NCI-H2107 (cell line): ENCODE measurements at places on chromosomes 3 and 15.

GRCh38 chr15:62120776-62121175 is 44.3 kb downstream of the C2CD4B start:
- DNase-seq = no peak

- DNase-seq = no peak
Observed at GRCh38 chr15:72859757-72860145, 76.2 kb upstream of the ADPGK start.

DNA sequence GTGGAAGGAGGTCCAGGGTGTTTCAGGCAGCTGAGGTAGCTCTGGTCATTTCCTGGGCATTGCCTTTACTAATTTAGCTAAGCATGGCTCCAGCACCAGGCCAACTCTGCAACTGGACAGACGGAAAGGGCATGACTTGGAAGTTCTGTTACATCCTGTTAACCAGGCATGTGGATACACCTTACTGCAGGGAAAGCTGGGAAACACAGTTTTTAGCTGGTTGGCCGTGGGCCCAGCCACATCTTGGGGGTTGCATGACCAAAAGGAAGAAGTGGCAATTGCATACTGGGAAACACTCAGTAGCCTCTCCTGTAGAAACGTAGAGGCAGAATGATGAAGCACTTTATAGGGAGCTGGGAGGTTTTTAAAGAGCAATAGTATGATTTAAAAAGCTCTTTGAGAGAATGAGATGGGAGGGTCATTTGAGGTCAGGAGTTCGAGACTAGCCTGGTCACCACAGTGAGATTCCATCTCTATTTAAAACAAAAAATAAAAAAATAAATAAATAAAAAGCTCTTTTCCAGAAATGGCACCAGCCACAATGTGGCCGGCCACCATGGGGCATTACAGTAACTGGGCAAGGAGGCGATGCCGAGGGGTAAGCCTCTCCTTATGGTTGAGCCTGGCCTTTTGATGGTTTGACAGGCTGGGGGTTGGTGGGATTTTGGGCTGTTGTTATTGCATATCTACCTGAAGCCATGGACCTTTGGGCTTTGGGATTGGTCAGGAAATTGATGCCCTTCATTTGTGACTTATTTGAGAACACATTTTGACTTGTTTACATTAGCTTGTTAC is 28.6 kb downstream of the TRAK1 start:
- no peak for DNase-seq

- DNase-seq = no peak
Observed at GRCh38 chr15:28015855-28016254, 83.3 kb downstream of the OCA2 start.

DNA sequence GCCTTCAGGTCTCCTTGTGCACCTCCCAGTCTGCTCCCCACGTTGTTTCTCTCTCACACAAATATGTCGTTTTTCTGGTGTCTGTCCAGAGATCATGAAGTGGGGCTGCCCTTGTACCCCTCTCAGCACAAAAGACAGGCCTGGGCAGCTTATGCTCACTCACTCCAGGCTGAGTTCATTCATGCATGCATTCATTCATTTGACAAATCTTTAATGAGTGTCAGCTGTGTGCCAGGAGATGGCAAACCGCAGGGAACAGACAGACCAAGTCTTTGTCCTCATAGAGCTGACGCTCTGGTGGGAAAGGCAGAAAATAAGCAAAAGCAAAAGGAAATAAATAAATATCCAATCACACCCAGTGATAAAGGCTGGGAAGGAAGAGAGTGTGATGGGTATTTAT is 7.6 kb upstream of the TRH start:
- no peak for DNase-seq

DNA sequence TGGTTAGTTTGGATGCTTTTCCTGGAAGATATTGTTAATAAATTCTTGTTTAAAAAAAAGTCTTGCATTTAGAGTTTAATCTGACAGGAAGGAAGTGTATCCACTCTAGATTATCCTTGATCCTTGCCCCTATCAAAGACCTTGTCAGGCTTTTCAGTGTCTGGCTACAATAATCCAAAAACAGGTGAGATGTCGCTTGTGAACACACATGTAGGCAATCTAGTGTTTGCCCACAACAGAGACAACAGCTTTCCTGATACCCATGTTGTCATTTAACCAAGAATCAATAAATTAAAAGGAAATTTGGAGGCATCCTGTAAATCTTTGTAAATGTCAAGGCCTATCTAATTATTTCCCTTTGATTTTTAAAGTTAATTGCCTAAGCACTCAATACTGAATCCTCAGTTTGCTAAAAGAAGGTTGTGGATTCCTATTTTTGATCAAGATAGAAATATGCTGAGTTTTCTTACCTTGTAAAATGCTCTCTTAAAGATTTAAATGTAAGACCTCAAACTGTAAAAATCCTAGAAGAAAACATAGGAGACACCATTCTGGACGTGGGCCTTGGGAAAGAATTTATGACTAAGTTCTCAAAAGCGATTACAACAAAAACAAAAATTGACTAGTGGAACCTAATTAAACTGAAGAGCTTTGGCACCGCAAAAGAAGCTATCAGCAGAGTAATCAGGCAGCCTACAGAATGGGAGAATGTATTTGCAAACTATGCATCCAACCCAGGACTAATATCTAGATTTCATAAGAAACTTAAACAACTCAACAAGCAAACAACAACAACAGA is 207.7 kb downstream of the NAALADL2 start:
- no peak for DNase-seq

GRCh38 chr15:75694241-75695182 is 18.1 kb downstream of the CSPG4 start:
- no peak for DNase-seq

DNA sequence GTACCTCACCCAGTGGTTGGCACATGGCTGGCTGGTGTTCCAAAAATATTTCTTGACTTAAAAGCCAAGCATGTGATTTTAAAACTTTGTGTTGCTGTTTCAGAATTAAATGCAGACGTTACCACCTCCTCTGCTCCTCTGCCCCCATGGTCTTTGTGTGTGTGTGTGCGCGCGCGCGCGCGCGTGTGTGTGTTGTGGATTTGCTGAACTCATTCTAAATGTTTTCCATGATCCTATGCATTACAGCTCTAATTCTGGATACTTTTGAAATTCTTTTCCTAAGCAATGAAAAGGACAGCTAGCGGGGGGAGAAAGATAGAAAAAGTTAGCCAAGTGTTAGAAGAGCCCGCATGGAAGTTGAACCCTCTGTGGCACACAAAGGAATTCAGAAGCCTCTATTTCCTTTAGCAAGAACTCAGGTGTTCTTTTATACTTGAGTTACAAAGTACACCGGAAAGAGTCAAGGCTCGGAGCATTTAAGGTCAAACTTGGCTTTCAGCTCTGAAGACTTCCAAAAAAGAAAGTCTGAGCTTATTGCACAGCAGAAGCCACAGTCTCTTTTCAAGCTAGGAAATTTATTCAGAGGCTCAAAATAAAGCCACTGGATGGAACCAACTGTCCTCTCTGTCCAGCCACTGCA is 350.5 kb upstream of the TBL1XR1 start:
- DNase-seq = no peak

- no peak for DNase-seq
Observed at GRCh38 chr15:52423852-52424251, 104.8 kb downstream of the MYO5A start.

GRCh38 chr3:15750143-15750542 is 47.6 kb downstream of the ANKRD28 start:
- no peak for DNase-seq

GRCh38 chr3:122508135-122508914 is 6.4 kb downstream of the KPNA1 start:
- DNase-seq = no peak

DNA sequence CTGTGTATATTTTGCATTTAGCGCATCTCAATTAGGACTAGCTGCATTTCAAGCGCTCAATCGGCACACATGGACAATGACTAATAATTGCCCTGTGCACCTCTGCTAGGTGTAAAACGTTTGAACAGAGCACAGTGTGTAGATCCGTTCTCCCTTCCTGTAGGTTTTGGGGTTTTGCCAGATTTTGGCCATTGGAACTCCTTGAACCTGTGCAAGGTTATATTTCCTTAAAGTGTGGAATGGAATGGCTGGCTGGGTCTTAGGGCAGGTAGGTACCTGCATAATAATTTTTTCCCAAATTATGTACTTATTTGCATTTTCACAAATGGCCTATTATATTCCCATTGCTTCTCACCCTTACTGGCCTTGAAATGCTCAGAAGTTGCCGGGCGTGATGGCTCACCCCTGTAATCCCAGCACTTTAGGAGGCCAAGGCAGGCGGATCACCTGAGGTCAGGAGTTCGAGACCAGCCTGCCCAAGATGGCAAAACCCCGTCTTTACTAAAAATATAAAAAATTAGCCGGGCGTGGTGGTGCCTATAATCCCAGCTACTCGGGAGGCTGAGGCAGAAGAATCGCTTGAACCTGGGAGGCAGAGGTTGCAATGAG is 777 bp downstream of the RNU5B-1 start:
- no peak for DNase-seq

DNA sequence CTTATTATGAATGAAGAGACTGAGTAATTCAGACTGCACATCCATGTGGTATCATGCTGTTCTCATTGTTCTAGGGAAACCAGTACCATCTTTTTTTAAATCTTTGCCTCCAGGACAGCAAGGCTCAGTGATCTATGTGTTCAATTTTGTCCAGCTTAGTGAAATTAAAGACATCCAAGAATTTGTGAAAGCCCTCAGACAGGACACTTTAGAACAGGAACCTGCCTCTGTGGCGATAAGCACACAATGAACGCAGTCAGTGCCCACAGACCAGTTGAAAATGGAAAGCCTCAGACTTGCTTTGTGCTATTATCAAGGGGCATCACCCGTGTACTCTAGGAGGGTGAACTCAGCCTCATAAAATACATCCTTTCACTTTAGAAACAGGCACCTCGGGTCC is 20.1 kb downstream of the EID1 start:
- no peak for DNase-seq

DNA sequence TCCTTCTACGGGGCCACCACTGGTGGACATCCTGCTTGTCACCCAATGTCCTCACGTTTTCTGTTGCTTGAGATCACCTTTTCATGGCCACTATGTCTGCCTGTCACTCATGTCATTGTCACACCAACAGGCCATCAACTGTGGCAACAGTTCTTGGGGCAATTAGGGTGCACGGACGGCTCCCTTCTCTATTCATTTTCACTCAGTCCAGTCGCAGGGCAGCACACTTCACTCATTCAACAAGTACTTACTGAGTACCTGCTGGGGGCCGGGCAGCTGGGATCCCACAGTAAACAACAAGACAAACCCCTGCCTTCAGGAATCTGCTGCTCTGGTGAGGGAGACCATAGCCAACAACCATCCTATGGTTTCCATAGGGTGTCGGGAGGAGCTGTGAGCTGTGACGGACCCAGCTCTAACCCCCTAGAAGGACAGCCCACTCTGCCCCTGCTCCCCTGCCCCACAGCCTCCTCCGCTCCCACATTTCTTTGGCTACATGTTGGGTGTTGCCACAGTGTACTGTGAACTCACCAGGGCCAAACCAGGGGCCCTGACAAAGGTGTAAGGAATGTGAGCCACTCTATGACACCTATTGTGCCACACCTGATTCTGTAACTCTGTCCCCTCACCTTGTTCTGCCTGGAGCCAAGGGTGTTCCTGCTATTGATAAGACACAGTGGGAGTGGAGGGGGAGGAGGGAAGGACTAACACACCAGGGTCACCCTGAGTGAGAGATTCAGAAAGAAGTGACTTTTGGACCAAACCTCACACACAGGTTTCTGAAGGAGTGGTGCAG is 1.9 kb downstream of the VILL start:
- no peak for DNase-seq

- DNase-seq = no peak
Observed at GRCh38 chr3:132294906-132295305, 22.3 kb upstream of the ACP3 start.

GRCh38 chr15:100703032-100703578 is 100.7 kb downstream of the ASB7 start:
- no peak for DNase-seq

DNA sequence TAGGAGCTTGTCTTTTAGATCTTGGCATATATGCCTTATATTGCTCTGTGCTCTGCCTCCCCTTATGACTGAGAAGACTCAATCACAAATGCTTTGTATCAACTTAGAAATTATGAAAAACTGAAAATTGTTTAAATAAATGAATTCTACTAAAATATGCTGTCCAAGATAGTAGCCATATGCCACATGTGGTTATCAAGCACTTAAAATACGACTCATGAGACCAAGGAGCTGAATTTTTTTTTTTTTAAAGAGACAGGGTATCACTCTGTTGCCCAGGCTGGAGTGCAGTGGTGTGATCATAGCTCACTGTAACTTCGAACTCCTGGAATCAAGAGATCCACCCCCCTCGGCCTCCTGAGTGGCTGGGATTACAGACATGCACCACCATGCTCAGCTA is 118.3 kb downstream of the RFTN1 start:
- DNase-seq = no peak

DNA sequence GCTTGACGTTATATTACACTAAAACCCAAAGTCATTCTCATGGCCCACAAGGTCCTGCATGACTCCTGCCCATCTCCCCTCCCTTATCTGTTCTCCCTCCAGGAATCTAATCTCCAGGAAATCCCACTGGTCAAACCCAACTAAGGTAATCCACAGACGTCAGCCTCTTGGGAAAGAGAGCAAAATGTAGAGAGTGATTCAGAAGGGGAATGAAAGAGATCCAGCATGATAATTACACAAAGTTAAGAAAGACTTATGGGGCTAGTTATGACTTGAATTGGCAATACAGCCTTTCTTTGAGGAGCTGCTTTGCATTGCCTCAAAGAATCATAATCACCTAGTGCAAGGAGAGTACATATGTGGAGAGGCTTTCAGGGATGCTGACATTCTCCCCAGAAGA is 137.8 kb upstream of the MYRIP start:
- DNase-seq = no peak

GRCh38 chr3:27022096-27022761 is 347.0 kb downstream of the NEK10 start:
- DNase-seq = no peak

GRCh38 chr3:183443395-183444385 is 15.3 kb upstream of the MCF2L2 start:
- no peak for DNase-seq

- DNase-seq = no peak
Observed at GRCh38 chr15:75661756-75662140, 14.0 kb downstream of the SNX33 start.

DNA sequence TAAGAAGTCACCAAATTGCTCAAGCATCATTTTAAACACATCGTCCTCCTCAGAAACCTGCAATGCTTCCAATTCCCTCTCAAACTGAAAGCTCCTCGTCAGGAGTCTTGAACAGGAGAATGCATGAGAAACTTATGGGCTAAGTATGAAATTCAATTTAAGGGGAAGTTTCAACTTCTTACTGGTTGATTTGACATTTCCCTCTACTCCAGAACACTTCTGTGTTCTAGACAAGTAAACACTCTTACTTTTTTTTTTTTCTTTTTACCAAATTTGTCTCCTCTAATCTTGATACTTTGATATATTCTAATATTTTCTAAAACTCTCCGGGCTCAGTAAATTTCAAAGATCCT is 181.7 kb downstream of the RSL24D1 start:
- no peak for DNase-seq

DNA sequence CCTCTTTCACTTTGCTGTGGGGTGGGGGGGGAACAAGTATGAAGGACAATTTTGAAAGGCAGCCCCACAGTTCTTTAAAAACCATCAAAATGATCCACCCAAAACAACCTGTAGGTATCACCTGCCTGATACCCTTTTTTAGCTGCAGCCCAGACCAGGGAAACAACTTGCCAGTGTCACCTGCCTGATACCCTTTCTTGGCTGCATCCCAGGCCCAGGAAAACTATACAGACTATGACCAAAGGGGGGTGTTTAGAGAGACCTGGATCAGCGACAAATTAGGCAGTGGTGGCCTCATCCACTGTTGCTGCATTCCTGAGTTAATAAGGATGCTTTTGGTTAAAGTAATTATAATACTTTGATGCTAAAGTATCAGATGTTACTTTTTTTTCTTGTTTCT is 122.0 kb downstream of the VPS13C start:
- no peak for DNase-seq

- no peak for DNase-seq
Observed at GRCh38 chr15:56774356-56774755, 41.0 kb upstream of the ZNF280D start.
